Stimulated activated CD4-positive, alpha-beta T cell treated with anti-CD3 and anti-CD28 coated beads, Interleukin-15, amount 100 ng/mL, for 48 hours (primary cell): ENCODE measurements at places on chromosomes 11 and 22.

DNA sequence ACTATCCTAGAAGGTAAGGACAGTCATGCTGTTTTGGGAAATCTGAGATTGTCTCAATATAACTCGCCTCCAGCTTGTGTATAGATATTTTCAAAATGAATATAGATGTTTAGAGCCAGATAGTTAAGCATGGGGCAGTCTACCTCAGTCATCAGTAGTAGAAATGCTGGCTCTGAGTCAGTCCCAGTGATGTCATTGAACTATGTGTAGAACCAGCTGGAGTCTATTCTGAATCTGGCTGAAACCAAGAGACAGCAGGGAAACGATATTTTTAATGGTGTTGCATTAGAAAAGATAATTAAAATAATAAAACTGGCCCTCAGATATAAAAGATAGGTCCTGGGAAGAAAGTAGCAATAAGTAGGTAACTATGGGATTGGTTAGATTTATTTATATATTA lies 25.9 kb downstream of the PIWIL4 start:
- DNase-seq: no peak

GRCh38 chr22:36965696-36966095 lies 52.3 kb downstream of the CSF2RB start:
- DNase-seq: no peak

DNA sequence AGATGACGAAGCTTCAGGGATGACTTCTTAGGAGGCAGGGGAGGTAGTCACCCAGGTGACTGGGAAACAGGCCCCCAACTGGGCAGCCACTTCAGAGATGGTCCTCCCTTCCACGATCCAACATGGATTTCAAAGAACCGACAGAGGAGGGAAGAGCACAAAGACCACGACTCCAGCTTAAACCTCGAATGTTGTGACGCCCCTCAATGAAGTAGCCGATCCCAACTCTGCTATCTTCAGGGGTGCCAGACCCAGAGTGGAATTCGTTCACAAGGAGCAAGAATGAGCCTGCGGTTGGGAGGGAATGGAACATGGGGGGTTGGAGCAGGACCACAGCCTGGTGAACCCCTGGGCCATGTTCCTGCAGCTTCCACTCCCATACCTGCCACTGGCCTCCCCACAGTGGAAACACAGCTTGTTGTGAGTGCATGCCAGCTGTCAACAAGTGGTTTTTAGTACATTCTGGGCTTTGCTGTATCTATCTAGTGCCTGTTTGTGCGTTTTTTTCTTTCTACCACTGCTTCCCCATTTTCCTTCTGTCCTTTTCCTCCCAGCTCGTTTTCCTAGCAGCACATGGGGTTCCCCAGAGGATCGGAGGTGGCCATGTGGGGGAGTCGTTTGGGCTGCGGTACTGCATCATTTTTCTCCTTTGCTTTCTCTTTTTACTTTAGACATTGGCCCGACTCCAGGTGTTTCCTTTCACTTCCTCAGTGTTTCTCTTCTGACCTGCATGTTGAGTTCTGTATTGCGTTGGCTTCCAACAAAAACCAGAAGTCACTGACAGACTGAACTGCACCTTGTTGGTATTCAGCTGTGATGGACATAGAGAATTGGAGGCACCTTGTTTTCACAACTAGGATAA lies 65.8 kb downstream of the MORC2 start:
- no peak for DNase-seq

- DNase-seq: no peak
Measured at GRCh38 chr11:92482492-92483060, 258.0 kb downstream of the FAT3 start.

DNA sequence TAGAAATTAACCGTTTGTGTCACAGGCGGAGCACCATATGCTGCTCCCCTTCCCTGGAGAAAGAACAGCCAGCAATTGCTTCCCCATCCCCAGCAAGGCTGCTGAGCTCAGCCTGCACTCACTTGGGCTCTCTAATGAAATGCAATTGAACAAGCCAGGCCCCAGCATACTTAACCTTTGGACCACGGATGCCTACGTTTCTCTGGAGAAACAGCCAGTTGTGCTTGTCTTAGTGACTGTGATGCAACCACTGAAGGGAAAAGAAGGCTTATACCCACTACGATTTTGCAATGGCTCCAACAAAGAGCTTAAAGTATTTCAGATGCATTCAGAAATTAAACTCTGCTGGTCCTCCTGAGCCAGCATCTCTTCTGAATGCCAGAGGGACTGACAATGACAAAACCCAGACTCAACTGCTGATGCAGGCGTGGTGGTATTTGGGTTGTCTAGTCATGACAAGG lies 51.3 kb upstream of the SESN3 start:
- no peak for DNase-seq

DNA sequence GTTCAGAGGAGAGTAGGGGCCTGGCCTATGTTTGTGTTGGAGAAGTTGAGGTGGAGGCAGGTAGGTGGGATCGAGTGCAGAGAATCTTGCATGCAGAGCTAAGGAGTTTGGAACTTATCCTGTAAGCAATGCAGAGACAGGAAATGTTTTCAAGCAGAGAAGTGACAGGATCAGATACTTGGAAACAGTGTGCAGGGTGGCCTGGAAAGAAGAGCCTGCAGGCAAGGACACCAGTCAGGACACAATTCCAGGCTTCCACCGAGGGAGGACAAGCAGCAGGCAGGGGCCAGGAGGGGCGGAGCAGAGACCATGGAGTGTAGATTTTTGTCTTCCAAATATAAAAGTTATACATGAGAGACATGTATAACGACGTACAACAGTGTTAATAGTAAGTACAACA lies 26.9 kb upstream of the CECR2 start:
- no peak for DNase-seq

DNA sequence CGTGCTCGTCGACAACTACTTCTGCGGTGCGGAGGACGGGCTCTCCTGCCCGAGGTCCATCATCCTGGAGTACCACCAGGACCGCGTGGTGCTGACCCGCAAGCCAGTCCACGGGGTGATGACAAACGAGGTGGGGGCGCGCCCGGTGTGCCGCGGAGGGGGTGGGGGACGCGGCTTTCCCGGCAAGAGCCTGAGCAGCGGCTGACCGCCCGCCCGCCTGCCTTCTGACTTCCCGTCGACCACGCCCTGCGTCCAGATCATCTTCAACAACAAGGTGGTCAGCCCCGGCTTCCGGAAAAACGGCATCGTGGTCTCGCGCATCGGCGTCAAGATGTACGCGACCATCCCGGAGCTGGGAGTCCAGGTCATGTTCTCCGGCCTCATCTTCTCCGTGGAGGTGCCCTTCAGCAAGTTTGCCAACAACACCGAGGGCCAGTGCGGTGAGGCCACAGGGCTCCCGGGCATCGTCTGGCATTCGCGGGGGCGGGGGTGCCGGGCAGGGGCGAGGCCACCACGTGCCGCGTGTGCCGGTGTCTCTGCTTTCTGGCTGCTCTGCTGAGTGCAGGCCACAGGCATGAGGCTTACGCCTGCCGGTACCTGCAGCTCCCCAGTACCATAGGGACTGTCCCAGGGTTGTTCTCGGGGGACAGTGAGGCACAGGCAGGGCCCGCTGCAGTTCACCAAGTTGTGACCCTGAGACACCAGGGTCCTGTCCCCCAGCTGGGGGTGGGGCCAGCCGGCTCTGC lies 28.5 kb upstream of the MUC5B start:
- DNase-seq: no peak

DNA sequence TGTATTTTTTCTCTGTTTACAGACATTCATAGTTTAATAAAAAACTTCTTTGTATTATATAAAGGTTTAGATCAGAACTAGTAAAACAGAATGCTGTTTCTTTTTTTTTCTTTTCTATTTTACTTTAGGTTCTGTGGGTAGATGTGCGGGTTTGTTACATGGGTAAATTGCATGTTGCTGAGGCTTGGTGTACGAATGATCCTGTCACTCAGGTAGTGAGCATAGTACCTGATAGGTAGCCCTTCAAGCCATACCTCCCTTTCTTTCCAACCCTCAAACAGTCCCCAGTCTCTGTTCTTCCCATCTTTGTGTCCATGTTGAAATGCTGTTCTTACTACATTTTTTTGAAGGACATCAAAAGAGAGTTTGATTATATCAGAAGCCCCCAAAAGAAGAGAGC lies 3.2 kb downstream of the ATM start:
- DNase-seq: no peak

GRCh38 chr11:2526808-2527381 lies 82.1 kb downstream of the KCNQ1 start:
- no peak for DNase-seq

DNA sequence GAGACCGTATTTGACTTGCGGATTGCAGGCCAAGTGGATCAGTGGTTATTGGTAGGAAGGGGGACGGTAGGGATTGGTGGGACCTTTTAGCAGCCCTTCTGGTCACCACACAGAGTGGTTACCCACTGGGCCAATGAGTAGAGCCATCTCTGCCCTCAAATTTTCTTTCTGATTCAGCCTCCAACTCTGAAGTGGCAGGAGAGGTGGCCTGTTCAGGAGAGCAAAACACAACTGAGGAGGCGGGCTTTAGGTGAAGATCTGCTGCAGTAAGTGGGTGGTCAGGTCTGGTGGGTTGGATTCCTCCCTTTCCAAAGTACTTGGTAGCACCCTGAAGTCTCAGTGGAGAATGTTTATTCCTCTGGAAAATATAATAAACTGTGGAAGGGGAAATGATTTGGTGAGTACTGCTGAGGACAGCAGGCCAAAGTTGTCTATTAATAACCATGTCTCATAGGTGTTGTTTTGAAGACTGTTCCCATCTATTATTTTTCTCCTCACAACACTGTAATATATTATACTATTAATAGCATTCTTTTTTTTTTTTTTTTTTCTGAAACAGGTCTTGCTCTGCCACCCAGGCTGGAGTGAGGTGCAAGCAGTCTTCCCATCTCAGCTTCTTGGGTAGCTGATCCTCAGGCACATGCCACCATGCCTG lies 1.5 kb downstream of the MISFA start:
- no peak for DNase-seq

- no peak for DNase-seq
Measured at GRCh38 chr11:73200256-73200655, 17.8 kb upstream of the P2RY2 start.

GRCh38 chr11:283405-284104 lies 5.3 kb downstream of the NLRP6 start:
- no peak for DNase-seq

- no peak for DNase-seq
Measured at GRCh38 chr22:26452236-26453016, 23.4 kb downstream of the ASPHD2 start.

DNA sequence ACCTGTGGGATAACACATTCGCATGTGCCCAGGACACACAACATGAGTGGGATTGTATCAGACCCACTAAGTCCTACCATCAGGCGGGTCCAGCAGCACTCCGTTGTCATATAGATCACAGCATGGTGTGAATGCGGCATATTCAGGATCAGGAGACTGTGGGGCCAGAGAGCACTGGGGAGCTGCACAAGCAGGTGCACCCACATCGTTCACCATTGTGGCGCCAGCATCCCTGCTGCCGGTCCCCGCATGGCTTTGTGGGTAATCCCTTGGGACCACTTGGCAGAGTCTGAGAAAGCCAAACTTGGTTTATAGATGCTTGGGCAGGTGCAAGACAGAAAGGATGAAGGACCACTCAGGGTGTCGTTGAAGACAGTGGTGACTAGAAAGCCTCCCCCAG lies 201.6 kb upstream of the B3GAT1 start:
- no peak for DNase-seq

DNA sequence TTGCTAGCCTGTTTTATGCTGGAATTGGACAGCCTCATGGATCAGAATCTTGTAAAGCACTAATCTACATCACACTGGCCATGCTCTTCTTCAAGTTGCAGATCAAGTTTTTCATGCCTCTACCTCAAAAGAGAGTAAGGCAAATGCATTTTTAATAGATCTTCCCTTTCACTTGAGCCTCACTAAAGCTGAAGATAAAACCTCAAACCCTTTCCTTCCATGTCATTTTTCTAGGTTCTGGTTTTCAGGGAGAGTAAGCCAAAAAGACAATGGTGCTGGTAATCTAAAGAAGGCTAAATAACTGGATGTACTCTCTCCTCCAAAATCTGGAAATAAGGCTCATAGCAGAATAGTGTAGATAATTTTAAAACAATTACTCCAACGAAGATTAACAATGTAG lies 28.3 kb downstream of the POU2AF1 start:
- DNase-seq: no peak

DNA sequence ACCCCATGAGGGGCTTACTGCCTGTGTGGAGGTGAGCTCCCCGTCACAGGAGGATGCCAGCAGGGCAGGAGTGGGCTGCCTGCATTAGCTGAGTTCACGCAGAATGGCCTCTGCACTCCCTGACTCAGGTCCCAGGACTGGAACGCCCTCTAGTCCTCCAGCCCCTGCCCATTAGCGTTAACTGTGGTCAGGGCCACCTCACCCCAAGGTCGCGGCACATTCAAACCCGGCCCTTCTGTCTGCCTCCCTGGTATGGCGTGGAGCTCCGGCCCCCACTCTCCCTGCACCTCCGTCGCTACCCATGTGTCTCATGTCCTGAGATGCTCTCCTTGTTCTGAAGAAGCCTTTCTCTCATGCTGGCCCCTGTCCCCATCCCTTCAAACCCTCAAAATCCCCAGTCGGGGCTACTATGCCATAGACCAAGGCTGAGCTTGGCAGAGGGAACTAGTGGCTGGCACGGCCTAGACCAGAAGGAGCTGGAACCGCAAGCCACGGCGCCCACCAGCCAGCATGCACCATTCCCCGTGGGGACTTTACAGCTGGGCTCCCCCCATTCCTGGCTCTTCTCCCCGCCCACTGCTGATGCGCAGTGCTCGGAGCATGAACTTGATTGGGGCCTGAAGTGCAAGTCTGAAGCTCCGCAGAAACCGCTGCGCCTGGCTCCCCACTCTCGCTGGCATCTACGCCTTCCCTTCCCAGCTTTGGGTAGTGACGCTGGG lies 79.5 kb upstream of the RTL6 start:
- DNase-seq: no peak

DNA sequence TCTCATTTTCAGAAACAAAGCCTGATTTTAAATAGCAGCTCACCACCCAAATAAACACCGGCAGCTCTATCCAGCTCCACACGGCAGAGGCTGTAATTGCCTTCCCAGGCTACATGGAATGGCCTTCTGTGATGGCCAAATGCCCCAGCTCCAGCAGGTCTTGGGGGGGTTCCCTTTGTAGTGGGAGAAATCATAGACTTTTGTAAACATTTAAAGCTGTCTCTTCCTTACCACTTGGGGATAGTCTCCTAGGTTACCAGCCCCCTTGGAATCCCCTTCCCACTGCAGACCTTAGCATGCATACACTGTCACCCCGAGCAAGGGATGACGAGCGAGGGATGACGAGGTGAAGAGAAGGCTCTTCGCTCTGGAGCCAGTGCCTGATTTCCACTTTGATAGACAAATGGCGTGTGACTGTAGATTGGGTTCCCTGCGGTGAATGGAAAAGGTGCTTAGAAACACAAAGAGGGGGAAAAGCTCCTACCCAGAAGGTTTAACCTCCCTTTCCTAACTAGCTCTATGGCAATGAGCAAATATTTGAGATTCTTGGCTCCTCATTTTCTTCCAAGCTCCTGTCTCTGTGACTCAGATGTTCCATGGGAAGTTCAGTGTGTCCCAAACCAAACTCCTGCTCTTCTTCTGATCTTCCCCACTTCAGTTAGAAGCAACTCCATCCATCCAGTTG lies 108.0 kb upstream of the CADM1 start:
- no peak for DNase-seq

GRCh38 chr22:25564979-25565677 lies 653 bp downstream of the GRK3 start:
- DNase-seq: peak; percentile 4

GRCh38 chr11:45141171-45141570 lies 5.3 kb upstream of the PRDM11 start:
- no peak for DNase-seq

- no peak for DNase-seq
Measured at GRCh38 chr22:42837556-42837955, 19.5 kb downstream of the ARFGAP3 start.

- DNase-seq: no peak
Measured at GRCh38 chr11:93585758-93586157, 42.6 kb upstream of the SMCO4 start.

GRCh38 chr11:57288771-57289579 lies 35.8 kb downstream of the TNKS1BP1 start:
- no peak for DNase-seq
